ENCODE measurements at places on chromosomes 4 and X. TPM values are rescaled to one million over a fixed set of nuclear protein-coding genes. Genes with fewer than 3 reads are reported as not detected.

DNA sequence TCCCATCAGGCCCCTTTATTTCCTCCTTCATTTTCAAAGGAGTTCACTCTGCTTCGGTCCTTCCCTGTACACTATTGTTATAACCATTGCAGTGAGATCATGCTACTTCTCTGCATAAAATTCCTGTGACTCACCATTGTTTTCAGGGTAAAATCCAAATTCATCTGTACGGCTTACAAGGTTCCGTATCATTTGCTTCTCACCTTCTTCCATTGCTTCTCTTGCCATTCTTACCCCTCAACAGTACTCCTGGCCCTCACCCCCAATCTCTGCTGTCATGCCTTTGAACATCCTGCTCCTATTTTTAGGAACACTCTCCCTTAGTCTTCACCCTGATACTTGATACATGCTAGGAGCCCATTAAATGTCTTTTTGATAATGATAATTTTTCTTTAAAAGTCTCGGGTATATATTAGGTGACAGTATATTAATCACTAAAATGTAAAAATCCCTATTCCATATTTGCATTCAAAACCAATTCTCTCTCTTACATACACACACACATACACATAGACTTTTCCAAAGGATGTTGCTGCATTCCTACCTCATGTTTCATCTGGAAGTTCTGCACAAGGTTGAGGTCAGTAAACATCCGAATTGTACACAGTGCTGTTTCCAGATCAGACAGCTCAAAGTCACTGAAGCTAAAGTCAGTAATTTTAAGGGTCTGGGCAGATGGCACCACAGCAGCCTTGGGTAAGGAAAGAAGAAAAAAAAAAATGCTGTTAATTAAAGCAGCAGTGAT lies 103.4 kb downstream of the PDE5A start:
- DNase-seq: peak; percentile 90

Gene GABRB1
- not detected for total RNA-seq

Gene PAGE5
- total RNA-seq: not detected

Gene H2BW2
- not detected for total RNA-seq

- peak; percentile 67 for DNase-seq
Measured at GRCh38 chr4:92334716-92335350, 31.1 kb downstream of the GRID2 start.

Gene CYBB
- not detected for total RNA-seq

DNA sequence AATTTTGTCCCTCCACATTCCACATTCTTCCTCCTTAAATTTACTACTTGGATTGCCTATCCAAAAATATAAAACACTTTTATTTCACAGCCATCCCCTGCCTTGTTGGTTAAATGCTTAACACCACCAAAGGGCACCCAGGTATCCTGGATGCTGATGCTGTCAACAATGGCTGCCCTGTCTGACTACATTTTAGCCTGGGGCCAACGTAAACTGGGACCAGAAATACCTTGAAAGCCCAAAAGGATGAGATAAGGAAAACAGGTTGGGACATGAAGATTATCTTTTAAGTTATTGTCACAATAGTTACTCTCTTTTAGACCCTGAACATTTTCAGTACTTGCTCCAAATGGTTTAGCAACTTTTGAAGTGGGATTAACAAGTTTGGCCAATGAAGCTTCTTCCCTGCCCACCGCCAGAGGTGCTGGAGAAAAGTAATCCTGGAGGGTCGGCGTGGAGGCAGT lies 775 bp upstream of the YIPF6 start:
- DNase-seq: no peak

- DNase-seq: no peak
Measured at GRCh38 chr4:165838575-165838974, 34.5 kb upstream of the TLL1 start.

GRCh38 chr4:168335621-168336020 lies 17.1 kb upstream of the DDX60 start:
- DNase-seq: peak; percentile 71

DNA sequence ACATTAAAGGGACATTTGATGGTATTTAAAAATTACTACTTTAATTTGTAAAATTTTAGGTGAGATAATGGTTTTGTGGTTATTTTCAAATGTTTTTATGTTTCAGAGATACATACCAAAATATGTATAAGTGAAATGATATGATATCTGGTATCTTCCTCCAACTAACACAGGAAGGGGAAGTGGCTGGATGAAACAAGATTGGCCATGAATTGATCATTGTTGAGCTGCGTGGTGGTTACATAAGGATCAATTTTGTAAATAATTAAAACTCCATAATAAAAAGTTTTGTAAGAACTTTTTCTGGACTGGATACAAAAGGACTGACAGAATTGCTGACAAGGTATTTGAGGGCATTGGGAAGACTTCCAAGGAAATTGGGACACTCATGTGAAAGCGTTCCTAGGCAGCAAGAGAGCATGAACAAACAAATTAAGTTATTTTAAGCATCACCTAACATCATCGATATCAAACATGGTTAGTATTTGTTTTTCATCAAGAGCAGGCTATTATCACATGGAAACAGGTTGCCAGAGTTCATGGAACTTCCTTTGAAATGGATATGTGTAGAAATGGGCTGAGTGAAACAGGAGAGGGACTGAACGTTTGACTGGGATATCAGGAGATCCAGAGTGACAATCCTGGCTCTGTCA lies 4.4 kb upstream of the PGM2 start:
- no peak for DNase-seq

DNA sequence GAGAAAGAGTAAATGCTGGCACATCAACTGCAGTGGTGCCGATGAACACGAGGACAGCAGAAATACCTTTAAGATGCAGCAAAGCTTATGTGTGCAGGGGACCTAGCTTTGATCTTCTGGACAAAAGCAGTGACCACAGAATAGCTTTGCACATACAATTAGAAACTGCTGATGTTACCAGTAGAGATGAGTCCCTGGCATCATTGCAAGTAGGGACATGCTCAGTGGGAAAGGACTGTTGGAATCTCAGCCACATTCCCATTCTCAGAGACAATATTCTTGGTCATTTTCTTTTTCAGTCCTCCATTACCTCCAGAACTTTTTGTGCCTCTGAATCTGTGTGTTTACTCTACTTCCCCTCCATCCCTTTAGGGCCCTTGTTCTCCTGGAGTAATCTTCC lies 16.9 kb upstream of the PDLIM3 start:
- no peak for DNase-seq
